ENCODE measurements at places on chromosomes 6 and 20.
A peak's percentile ranks its signal among the peaks of the same experiment; 100 is the strongest.

- DNase-seq, result no peak
Measured at GRCh38 chr6:111840803-111841202, 32.4 kb downstream of the FYN start.

DNA sequence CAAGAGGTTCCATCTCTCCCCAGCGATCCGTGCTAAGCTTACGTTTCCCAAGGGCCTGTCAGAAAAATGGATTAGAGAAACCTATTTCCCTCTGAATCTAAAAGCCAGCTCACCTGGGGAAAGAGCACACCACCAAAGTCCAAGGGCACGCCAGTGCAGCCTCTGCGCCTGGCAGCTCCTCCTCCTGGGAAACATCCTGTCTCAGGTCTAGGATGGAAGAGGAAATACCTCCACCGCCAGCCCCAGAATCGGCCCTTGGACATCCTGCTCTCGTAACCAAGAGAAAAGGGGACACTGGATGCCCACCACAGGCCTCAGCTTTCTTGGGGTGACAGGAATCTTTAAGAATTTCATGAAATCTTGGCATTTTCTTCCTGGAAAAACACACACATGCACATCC, 18.7 kb downstream of the RAMACL start:
- DNase-seq, result no peak

DNA sequence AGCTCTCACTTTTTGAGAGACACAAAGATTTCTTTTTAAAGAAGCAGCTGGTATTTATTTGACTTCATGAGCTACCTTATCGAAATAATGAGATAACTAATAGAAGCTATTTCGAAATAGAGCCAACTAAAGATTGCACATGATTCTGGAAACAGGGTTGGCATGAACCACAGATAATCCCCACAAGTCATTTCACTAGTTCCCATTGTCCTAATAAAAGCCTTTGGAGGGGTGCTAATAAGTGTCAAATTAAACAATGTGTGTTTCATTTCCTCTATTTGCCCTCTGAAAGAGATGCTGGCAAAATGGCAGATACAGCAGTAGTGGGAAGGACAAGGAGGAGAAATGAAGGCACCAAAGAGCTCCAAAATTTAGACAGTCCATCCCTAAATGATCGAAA, 78.6 kb upstream of the RIPOR2 start:
- DNase-seq, result no peak

GRCh38 chr6:111631903-111632460, 26.3 kb upstream of the TRAF3IP2 start:
- no peak for DNase-seq

- no peak for DNase-seq
Measured at GRCh38 chr6:164744301-164744700, 565.1 kb downstream of the C6orf118 start.

- DNase-seq, result no peak
Measured at GRCh38 chr6:128323011-128323410, 197.4 kb downstream of the PTPRK start.

GRCh38 chr6:159720708-159721107, 6.6 kb upstream of the WTAP start:
- peak; percentile 28 for DNase-seq

DNA sequence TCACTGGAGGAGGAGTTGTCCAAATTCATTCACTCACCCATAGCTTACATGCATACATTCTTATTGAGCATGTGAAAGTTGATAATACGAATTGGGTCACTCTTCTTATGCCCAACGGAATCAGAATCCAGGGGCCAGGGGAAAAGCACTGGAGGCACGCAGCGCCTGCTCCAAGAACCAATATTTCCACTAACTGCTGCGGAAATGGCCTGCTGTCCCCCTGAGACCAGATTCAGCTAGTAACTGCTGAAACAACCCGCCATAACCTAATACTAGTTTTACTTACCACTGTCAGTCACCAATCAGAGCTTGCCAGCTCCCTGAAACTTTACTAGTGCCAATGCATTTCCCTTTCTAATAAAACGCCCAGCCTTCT, 641 bp upstream of the FKBP1A start:
- DNase-seq, result no peak

GRCh38 chr20:43568706-43569105, 9.9 kb downstream of the SGK2 start:
- no peak for DNase-seq

- DNase-seq, result peak; percentile 65
Measured at GRCh38 chr6:4598384-4598995, 177.7 kb upstream of the CDYL start.

GRCh38 chr6:456358-456867, 64.9 kb downstream of the IRF4 start:
- DNase-seq, result no peak

- DNase-seq, result no peak
Measured at GRCh38 chr20:33910056-33910455, 83.7 kb upstream of the RALY start.

DNA sequence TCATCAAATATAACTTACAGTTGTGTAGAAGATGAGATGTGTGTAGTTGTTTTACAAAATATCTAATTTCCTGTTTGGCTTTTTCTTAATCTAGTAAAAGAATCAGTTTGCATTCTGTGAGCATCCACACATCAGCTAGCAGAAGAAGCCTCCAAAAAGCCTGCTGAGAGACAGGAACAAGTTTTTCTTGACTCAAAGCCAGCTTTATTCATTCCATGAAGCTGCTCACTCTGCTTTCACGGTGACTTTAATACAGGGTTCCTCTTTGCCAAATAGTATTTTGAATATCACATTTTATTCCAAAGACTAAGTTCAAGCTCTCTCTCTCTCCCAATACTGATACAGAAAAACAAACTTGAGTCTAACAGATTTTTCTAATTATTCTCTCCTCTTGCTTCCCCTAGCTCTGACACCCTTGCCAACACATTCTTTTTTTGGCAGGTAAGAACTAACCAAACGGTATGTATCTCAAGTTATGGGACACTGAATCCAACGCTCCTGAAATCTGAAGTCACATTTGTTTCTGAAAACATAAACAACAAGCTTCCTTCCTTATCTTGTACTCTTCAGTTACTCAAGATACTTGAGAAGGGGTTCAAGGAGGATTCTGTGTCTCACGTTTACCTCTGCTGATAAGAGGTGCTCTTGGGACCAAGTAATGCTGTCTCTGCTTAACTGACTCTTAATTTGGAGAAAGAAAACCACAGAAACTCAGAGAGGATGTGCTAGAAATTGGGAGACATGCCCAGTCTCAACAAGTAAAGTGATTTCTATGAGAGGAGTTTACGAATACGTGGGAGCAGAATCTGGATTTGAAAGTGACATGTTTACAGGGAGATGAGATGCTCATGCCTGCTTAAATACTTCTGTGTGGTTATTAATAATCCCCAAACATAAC, 184.2 kb upstream of the SPTLC3 start:
- no peak for DNase-seq

- no peak for DNase-seq
Measured at GRCh38 chr6:37277001-37277409, 19.1 kb upstream of the TMEM217 start.

DNA sequence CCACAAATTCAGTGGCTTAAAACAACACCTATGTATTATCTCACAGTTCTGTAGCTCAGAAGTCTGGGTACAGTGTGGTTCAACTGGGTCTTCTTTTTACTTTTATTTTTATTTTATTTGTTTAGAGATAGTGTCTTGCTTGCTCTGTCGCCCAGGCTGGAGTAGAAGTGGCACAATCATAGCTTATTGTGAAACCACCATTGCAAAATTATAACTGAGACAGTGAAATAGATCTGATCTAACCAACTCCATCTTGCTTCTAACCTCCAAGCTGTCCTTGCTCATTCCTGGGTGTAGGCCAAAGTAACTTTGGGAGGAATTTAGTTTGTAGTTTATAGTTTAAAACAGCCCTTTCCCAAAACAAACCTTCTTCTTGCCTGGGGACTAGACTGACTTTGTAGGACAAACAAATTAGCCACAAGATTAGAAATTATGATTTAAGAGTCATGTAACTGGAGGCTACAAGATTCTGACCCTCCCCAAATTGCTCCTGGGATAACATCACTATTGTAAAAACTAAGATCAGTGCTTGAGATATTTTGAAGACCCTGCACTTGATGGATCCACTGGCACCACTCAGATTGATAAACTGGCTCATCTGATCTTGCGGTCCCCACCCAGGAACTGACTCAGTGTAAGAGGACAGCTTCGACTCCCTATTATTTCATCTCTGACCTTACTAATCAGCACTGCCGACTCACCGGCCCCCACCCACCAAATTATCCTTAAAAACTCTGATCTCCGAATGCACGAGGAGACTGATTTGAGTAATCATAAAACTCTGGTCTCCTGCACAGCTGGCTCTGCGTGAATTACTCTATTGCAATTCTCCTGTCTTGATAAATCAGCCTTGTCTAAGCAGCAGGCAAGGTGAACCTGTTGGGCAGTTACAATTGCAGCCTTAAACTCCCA, 193.4 kb upstream of the CDYL start:
- peak; percentile 65 for DNase-seq

DNA sequence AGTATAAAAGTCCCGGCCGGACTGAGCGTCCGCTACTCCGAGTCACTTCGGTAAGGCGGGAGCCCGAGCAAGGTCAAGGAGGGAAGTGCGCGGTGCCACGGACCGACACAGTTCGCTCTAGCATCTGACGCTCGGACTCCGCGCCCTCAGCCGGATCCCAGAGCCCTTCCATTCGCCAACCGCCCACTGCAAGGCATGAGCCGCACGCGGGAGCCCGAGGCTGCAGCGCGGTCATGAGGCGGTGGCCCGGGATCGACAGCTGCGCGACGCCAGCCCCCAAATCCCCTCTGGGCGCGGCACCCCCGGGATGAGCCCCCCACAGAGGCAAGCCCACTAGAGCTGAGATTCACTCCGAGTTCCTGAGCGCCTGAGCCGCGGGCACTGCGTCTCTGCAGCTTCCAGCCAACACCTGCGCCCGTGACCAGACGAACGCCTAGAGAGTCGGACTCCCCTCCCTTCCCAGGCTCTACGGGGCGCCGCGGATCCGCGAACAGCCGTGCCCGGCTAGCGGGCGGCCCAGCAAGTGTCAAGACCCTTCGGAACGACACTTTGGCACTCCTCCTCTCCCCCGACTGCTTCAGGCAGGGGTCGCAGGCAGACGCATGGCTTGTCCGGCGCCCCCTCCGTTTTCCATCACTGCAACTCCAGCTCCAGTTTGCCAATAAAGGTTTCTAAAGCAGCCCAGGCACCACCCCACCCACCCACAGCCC, 725 bp upstream of the ISM1 start:
- peak; percentile 38 for DNase-seq

DNA sequence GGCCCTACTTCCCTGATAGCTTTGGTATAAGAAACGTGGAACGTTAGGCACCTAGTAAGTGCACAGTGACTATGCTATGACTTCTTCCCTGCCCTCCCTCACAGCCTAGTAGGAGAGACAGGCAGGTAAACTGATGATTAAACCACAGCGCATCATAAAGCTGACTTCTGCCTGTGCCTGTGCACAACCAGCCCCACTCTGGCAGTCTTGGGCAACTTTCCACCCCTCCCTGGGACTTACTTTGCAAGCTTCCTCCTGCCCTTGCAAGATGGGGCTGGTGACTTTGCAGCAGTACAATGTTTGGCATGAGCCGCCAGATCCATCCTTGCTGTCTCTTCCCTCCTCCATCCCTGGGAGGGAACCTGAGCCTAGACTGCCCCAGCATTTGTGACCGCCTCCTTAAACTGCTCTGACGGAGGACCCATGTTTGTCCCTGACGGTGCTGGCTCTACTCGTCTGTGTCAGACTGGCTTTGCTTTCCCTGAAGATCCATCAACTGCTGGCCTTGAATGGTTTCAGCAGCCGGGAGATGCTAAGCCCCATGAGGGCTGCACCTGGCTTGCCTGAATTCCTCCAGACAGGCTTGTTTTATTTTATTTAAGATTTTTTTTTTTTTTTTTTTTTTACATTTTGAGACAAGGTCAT, 36.1 kb downstream of the EFCAB8 start:
- DNase-seq, result no peak

GRCh38 chr6:46921731-46922130, at the start of gene ADGRF5:
Gene ADGRF5, minus strand, starts transcription at chr6:46921938. Its CDS starts 15,176 bp downstream, at chr6:46906762.
- no peak for DNase-seq

DNA sequence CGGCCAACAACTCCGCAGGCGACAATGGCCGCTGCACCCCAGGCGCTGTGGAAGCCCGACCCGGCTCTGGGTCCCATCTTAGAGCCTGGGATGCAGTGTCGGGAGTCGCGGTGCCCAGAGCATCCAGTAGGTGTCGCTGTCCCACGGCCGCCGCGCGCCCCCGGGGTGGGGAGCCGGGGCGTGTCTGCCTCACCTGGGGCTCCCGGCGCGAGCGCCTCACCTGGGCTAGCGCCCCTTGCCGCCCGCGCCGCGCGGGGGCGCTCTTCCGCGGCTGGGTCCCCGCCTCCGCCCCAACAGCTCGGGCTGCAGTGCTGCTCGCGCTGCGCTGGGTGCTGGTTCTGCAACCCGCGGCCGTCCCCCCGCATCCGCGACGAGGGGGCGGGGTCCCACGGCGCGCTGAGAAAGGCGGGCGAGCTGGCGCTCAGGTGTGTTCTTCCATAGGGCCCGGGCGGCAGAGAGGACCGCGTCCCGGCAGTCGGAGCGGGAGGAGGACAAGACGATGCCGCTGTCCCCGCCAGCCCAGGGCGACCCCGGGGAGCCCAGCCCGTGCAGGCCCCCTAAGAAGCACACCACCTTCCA, at the start of gene CRYBG1:
CRYBG1 (plus strand) TSS at position 308 of the 579 bp plus-strand sequence; CDS start at position 500, 192 bp downstream.
- DNase-seq, result peak; percentile 66

DNA sequence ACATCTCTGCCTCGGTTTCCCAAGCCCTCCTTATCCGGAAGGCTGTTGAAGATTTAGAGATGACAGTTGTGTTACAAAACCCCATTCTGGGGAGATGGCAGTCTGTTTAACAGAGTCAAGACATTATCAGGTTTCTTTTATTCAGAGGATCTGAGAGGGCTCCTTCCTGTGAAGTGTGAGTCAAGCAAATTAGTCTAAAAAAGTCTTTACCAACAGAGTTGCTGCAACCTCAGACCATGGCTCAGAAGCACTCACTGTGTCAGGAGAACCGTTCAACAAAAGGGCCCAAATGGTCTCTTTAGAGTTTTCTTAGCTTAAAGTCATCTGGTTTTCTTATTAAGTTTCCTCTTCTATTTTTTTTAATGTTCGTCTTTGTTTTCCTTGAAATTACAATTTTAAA, 717.8 kb downstream of the EPM2A start:
- peak; percentile 18 for DNase-seq

DNA sequence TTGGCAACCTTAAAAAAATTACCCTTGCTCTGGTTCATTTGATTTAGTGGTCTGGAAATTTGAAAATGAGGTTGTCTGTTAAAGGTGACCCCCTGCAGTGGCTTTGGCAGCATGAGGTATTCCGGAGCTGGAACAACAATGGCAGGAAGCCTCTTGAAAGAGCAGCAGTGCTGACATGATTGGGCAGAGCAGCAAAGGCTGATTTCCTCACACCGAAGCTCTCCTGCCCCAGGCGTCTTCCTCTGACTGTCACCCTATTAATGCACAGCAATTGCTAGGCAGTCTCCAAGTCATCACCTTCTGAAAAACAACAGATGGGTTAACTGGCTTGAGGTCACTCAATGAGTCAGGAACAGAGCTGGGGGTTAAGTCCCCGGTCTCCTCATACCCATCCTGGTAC, 241.8 kb upstream of the MMS22L start:
- DNase-seq, result no peak

DNA sequence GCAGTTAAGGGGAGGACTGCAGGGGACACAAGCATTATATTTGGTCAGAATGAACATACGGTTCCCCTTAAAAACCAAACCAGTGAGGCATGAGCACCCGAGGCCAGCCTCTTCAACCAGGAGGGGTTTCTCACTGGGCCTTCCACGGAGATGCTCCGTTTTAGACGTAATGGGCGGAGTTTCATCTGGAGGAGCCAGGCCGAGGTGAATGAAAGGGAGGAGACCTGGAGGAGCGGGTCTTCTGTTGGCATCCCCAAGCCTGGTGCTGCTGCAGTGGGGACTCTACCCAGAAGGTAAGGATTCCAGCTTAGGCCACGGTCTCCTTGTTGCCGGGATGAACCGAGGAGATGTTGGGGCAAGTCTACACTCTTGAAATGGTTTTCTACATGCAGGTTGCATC, 47.4 kb downstream of the ADNP start:
- DNase-seq, result no peak

Measured in suppressor macrophage treated with lipopolysaccharide for 1 hour (primary cell).